WTC11 (cell line): ENCODE measurements at places on chromosomes 3 and 15. TPM values are rescaled to one million over a fixed set of nuclear protein-coding genes. Genes with fewer than 3 reads are reported as not detected.

The ZDHHC23 gene
- 16.1 to 19.2 TPM (median 17.9 TPM) in 3 replicates for total RNA-seq

The PDZRN3 gene
- 7.1 to 9.5 TPM (median 8.8 TPM) in 3 replicates for total RNA-seq

The SI gene
- total RNA-seq = not detected in 3 replicates

The FEZF2 gene
- not detected in 3 replicates for total RNA-seq

- H3K36me3 ChIP-seq = peaks cover 19% of the 10 kb centered on the region
- no peak for DNase-seq
- no peak overlapping the region for H3K4me3 ChIP-seq
- peaks cover 17% of the 10 kb centered on the region for H3K4me1 ChIP-seq
- H3K27me3 ChIP-seq = no peaks in the 10 kb centered on the region
- H3K27ac ChIP-seq = no peak overlapping the region
These were observed 12.4 kb downstream of the ZNF710 start for GRCh38 chr15:90013503-90013937.

The DAZL gene
- 3.3 to 4.3 TPM (median 3.9 TPM) in 3 replicates for total RNA-seq

DNA sequence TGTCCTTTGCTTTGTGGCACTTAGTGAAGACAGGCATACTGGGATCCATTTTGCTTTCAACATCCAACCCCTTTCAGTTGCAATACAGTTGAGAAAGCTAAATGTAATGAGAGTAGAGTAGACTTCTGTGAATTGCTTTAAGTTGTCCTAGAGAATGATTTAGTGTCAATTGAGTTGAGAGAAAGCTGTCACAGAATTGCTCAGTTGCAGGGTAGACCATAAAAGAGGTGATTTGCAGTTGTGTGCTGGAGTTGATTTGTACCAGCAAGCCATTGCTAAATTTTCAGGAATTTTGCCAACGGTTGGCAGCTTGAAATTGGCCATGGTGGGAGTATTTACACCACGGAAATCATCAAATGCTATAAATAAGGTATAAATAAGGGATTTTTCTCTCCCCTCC, 2.2 kb downstream of the ABHD5 start:
- H3K27me3 ChIP-seq = peaks cover 5% of the 10 kb centered on the region
- no peak for DNase-seq
- peaks cover 57% of the 10 kb centered on the region for H3K4me1 ChIP-seq
- no peak overlapping the region for H3K4me3 ChIP-seq
- H3K36me3 ChIP-seq = peaks cover 3% of the 10 kb centered on the region; the same call in 1 of the 2 replicates

DNA sequence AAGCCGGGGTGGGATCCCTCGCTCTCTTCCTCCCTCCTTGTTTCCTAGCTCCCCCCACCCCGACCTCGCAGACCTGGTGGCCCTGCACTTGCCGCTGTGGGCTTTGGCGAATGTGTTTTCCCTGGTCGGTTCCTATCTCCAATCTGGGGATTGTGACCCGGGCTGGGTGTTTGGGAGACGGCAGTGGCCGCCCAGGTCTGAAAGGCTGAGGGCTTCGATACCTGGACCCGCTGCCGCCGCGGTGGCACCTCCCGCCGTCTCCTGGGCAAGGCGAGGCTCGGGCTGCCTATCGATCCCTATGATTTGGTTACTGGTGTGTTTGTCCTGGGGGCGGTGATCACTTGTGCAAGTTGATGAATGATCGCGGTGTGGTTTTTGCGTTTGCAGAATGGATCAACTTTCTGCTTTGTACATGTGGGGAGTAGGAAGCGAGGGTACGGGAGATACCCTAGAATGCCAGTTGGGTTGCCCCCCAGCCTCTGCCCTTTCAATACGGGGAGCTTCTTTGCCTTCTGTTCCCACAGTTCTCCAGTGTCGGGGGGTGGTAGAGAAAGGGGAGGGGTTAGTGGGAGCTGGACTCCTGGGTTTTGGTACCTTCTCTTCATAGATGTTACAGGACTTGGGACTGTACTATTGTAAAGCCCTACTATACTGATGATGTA, 3.0 kb downstream of the BBX start:
- H3K36me3 ChIP-seq = peaks cover 20% of the 10 kb centered on the region
- peaks cover 19% of the 10 kb centered on the region for H3K4me1 ChIP-seq
- peak; percentile 30 for DNase-seq
- peak overlapping the region; percentile 94 for H3K4me3 ChIP-seq

GRCh38 chr3:138935863-138936740, 10.8 kb downstream of the FOXL2 start:
- H3K27me3 ChIP-seq = peaks cover 72% of the 10 kb centered on the region
- H3K36me3 ChIP-seq = no peaks in the 10 kb centered on the region
- H3K4me3 ChIP-seq = peak overlapping the region; percentile 77
- H3K4me1 ChIP-seq = peaks cover 51% of the 10 kb centered on the region

- no peak overlapping the region for H3K27ac ChIP-seq
- H3K36me3 ChIP-seq = peaks cover 4% of the 10 kb centered on the region; the same call in 1 of the 2 replicates
- no peak for DNase-seq
- no peaks in the 10 kb centered on the region for H3K27me3 ChIP-seq
These were observed 179.1 kb downstream of the NSUN3 start for GRCh38 chr3:94241986-94242385.

DNA sequence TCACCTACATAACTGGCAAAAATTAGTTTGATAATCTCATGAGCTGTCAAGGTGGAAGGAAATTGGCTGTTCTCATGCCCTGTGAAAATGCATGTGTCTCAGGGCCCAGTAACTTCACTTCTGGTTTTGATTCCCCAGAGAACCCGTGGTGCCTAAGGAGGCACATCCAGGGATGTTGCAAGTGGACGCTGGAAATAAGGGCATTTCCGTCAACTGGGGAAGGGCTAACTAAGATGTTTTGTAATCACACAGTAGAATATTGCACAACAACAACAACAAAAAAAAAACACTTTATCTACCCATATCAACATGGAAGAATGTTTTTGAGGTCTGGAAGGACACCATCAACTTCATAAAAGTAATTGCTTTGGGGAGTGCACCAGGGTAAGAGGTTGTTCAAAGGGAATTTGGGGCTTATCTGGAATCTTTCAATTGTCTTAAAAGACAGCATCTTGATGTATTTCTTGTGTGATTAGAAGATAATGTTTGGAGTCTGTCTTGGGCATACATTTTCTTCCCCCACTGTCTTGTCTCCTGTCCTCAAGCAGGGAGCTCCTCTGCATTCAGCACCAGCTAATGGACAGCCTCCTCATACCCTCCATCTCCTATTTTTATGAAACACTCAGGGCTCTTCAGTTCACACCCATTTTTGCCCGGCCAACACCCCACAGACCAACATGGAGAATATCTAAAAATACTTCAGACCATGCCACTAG, 37.2 kb upstream of the PRR20G start:
- DNase-seq = no peak
- no peaks in the 10 kb centered on the region for H3K36me3 ChIP-seq
- no peaks in the 10 kb centered on the region for H3K4me1 ChIP-seq
- no peak overlapping the region for H3K27ac ChIP-seq
- no peaks in the 10 kb centered on the region; the same call in 1 of the 2 replicates for H3K27me3 ChIP-seq

DNA sequence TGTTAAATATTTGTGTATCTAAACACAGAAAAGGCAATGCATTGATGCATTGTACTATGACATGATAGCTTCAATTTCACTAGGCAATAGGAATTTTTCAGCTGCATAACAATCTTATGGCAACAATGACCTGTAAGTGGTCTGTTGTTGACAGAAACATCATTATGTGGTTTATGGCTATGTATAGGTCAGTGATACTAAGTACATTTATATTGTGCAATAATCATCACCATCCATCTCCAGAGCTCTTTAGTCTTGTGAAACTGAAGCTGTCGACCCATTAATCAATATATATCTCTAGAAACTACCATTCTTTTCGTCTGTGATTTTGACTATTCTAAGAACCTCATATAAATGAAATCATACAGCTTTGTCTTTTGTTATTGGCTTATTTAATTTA, 200.1 kb upstream of the ZNF717 start:
- H3K36me3 ChIP-seq = peaks cover 5% of the 10 kb centered on the region
- H3K4me3 ChIP-seq = no peak overlapping the region
- no peak for DNase-seq
- H3K4me1 ChIP-seq = no peaks in the 10 kb centered on the region
- no peak overlapping the region for H3K27ac ChIP-seq

DNA sequence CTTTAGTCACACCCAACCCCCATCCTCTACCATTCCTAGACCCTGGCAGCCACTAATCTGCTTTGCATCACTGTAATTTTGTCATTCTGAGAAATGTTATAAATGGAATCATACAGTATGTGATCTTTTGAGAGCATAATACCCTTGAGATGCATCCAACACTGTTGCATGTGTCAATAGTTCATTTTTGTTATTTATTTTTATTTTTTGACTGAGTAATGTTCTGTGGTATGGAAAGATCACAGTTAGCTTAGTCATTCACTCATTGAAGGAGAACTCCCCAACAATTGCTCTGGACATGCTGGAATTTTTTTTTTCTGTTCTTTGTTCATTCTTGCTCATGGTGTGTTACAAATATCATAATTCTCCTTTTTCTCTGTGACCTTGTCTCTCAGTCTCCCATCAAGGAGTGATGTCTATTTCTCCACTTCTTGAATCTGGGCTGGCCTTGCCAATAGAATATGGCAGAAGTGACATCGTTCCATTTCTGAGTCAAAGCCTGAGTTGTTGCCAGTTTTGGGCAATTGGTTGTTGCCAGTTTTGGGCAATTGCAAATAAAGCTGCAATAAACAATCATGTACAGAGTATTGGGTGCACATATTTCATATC, 6.8 kb upstream of the ADPGK start:
- H3K36me3 ChIP-seq = no peaks in the 10 kb centered on the region
- H3K4me1 ChIP-seq = no peaks in the 10 kb centered on the region
- H3K27ac ChIP-seq = no peak overlapping the region
- no peak overlapping the region for H3K4me3 ChIP-seq

GRCh38 chr3:18825665-18826064, 322.6 kb upstream of the KCNH8 start:
- H3K36me3 ChIP-seq = no peaks in the 10 kb centered on the region
- H3K4me3 ChIP-seq = no peak overlapping the region
- no peaks in the 10 kb centered on the region for H3K4me1 ChIP-seq
- DNase-seq = no peak
- no peaks in the 10 kb centered on the region for H3K27me3 ChIP-seq

DNA sequence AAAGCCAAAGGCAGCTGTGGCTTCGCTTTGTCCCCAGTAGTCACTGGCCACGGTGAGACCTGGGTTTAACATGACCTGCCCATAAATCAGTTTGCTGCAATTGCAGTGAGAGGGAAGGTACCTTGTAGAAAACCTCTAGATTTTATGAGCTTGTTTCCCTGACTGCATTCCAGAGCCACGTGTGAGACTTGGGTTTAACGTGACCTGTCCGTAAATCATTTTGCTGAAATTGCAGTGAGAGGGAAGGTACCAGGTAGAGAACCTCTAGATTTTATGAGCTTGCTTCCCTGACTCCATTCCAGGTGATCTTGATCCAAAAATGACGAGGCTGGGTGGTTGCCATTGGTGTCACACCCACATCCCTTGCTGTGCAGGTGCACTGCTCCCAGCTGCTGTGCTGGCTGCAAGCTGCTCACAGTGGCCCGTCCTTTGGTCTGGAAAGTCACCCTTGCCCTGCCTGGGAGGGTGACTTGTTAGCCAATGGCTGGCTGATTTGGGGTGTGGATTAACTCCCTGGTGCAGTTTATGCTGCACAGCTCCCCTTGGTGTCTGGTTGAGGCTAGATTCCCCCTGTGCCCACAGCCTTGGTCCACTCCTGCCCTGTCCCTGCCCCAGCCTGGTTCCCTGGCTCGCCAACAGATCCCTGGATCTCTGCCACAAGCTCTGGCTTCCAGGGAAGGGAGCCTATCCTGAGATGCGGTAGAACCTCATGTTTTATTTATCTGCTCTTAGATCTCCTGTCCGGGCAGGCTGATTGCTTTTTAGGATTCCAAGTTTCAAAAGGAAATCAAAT, 192.7 kb upstream of the CTDSPL start:
- H3K4me3 ChIP-seq = no peak overlapping the region
- no peaks in the 10 kb centered on the region for H3K27me3 ChIP-seq
- H3K27ac ChIP-seq = no peak overlapping the region
- no peak for DNase-seq

DNA sequence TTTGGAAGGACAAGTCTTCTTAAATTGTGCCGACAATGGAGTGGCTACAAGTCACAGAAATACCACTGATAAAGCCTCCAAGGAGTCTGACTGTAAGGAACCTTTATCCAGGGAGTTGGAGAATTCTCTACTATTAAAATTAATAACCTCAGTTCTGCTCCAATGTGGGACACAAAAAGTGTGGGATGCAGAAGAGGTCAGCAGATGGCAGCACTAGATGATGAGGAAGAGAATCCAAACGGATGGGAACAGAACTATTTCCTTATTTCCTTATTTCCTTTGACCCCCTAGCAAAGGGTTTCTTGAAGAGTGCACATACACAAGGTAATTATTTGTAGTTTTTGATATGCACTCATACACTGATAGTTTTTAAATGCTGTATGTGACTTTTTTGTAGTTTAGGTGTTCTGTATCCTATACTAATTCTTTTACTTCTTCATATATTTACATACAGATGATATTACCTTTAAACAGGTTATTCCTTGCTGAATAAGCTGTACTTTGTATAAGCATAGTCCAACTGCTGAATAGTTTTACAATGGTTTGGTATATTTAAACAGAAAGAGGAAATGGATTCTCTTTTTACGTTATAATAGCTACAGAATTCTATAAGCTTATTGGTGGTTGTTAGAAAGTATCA, 25.6 kb upstream of the NLGN1 start:
- H3K36me3 ChIP-seq = peaks cover 7% of the 10 kb centered on the region; the same call in 1 of the 2 replicates
- no peak for DNase-seq
- H3K4me1 ChIP-seq = peaks cover 14% of the 10 kb centered on the region
- H3K27ac ChIP-seq = no peak overlapping the region

GRCh38 chr3:44159696-44160300, 81.9 kb upstream of the TOPAZ1 start:
- no peaks in the 10 kb centered on the region for H3K36me3 ChIP-seq
- H3K4me3 ChIP-seq = no peak overlapping the region
- no peak overlapping the region for H3K27ac ChIP-seq
- peaks cover 17% of the 10 kb centered on the region for H3K27me3 ChIP-seq
- no peaks in the 10 kb centered on the region for H3K4me1 ChIP-seq

GRCh38 chr3:2071531-2071930, 27.1 kb upstream of the CNTN4 start:
- H3K27me3 ChIP-seq = peaks cover 3% of the 10 kb centered on the region; the same call in 1 of the 2 replicates
- H3K27ac ChIP-seq = no peak overlapping the region
- peaks cover 74% of the 10 kb centered on the region for H3K36me3 ChIP-seq
- DNase-seq = no peak
- H3K4me1 ChIP-seq = no peaks in the 10 kb centered on the region
- H3K4me3 ChIP-seq = no peak overlapping the region

DNA sequence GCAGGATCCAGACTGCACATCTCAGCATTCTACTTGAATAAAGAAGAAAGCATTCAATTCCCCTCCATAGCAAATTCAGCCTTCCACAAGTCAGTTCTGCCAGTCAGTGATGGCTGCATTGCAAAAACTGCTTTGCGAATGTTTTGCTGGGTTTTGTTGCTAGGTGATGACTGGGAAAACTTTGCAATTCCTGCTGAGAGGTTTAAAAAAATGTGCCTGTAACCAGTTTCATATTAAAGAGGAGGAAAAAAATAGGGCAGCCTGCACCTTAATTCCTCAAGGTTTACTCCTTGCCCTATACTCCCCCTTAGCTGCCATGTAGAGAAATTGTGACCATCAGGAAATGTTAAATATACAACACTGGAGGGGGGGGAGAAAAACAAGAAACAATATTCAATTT, 225.6 kb upstream of the ATP11B start:
- H3K4me3 ChIP-seq = no peak overlapping the region
- H3K27me3 ChIP-seq = no peaks in the 10 kb centered on the region
- H3K36me3 ChIP-seq = no peaks in the 10 kb centered on the region

The MYZAP gene
- 0.60 to 0.73 TPM (median 0.68 TPM) in 3 replicates for total RNA-seq
